ENCODE measurements at places on chromosomes 4 and X.

DNA sequence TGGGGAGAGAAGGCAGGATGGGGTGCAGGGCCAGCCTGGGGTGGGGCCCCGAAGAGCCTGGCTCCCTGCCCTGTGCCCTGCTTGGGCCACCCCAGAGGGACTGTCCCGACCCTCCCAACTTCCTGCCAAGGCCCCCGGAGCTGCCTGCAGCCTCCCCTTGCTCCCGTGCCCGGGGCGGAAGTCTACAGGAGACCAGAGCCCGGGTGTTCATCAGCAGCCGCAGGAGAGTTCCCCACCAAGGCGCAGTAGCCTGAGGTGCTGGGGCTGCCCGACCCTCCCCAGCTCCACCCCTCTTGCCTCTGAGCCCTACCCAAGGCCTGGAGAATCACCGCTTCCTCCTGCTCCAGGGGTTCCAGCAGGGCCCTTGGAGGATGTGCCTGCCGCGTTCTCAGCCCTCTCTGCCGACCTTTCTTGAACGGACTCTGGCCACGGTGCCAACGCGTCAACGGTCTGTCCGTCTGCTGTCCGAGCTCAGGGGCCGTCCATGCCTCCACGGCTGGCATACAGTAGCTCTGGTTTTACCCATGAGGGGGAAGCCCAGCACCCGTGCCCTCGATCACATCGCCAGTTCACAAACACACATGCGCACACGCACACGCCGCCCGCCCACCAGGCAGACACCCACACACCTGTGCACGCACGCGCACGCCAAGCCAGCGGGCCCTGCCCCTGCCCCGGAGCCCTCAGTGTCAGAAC, 36.0 kb upstream of the SPON2 start:
- DNase-seq: peak; percentile 19

DNA sequence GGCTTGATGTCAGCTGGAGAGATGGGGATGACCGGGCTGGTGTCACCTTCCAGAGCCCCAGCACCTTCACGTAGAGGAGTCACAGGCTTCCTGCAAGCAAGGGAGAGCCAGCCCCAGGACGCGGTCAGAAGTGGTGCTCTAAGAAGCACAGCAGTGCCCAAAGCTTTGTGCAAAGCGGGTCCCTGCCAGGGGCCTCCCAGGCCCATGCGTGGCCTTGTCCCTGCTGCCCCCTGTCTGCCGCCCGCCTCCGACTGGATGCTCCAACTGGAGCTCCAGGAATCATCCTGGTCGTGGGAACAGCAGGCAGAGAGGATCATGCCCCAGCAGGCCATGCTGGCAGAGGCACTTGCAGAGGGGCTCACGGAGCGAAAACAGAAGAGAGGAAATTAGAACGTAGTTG, 40.1 kb upstream of the LRPAP1 start:
- DNase-seq: no peak

- DNase-seq: no peak
Observed at GRCh38 chrX:21955403-21956189, 15.1 kb downstream of the SMS start.

- no peak for DNase-seq
Observed at GRCh38 chr4:31474221-31474620, 754.1 kb downstream of the PCDH7 start.

DNA sequence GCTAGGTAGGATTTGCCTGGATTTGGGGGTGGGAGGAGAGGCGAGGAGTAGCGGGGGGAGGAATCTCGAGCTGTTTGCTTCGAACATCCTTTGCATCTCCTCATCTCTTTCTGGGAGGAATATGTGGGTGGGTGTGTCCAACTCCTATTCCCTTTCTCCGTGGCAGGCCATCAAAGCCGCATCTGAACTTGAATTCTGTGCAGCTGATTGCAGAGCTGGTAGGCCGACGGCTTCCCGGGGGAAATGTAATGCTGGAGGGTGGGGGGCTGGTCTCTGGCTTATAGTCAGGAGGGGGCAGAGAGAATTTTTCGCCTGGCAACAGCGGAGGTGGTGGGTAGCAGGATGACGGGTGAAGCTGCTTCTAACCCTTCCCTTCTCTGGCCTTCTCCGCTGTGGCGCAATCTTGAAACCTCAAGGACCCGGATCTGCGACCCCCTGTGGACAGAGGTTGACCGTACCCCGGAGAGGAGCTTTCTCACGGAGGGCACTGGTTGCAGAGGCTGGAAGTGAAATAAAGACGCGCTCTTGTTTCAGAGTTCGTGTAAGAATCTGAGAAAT, 628 bp downstream of the ZCCHC12 start:
- DNase-seq: no peak

DNA sequence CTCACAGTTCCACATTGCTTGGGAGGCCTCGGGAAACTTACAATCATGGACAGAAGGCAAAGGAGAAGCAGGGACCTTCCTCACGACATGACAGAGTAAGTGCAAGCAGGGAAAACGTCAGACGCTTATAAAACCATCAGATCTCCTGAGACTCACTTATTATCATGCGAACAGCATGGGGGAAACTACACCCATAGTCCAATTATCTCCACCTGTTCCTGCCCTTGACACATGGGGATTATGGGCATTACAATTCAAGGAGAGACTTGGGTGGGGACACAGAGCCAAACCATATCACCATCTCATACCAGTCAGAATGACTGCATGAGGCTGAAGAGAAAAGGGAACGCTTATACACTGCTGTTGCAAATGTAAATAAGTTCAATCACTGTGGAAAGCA, 1066.9 kb upstream of the PCDH7 start:
- DNase-seq: no peak

DNA sequence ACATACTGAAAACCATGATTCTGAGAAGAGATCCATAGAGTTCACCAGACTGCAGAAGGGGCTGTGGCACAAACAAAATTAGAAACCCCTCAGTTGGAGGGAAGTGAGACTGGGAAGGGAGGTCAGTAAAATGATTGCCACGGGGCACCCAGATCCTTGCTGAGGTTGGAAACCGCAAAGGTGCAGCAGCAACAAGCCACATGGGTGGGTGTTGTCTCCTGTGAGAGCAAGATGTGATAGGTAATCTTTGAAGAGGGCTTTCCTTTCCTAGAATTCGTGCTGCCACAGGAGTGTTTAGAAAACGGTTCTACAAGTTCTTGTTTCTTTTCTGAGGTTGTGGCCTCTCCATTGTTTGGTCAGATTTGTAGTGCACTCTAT, 85.5 kb downstream of the NFKB1 start:
- no peak for DNase-seq

- no peak for DNase-seq
Observed at GRCh38 chr4:8904666-8905065, 33.0 kb upstream of the HMX1 start.

DNA sequence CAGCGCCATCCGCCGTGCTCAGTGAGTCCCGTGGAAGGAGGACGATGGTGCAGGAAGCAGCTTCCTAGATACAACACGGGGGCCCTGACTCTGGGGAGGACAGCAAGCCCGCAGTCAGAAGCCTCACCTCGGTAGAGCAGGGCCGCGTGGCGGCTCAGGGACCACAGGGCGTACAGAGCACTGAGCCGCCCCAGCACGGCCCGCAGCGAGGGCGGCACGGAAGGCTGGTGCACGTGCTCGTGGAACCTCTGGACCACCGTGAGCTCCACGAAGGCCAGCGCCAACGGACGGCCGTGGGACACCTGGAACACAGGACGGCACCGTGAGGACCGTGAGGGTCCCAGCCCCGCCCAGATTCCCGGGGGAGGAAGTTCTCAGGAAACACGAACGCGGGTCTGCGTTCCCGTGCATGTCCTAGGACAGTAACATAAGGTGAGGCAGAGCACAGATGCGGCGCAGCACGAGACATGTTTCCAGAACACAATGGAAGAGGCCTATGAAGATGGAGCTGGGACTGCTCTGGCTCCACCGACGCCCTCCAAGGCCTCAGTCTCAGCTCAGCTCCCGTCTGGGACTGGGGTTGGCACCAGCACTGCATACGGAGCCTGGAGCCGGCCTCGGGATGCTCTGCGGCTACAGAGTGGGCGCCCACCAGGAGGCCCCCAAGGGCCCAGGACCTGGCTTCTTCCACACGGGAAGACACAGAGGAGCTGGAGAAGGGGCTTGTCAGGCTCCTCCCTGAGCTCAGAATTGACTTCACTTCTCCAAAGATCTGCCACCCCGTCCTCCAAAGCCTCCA, 65.5 kb downstream of the ACOX3 start:
- no peak for DNase-seq

GRCh38 chrX:10622197-10622596, 1.8 kb upstream of the MID1 start:
- no peak for DNase-seq

DNA sequence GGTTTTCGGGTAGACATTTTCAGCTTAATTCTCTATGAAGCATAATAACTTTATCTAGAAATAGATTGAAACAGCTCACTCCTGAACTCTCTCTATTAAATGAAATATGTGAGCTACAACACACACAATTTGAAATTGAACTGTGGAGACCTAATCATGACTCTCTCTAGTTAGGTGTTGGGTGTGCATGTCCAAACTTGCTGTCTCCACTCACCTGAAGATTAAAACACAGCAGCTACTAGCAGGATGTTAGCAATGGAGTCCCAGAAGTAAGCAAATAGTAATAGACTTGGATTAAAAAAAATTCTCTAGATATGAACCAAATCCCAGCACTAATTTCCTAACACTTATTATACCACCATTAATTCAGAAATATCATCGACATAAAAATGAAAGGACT, 173.1 kb downstream of the FSTL5 start:
- no peak for DNase-seq

DNA sequence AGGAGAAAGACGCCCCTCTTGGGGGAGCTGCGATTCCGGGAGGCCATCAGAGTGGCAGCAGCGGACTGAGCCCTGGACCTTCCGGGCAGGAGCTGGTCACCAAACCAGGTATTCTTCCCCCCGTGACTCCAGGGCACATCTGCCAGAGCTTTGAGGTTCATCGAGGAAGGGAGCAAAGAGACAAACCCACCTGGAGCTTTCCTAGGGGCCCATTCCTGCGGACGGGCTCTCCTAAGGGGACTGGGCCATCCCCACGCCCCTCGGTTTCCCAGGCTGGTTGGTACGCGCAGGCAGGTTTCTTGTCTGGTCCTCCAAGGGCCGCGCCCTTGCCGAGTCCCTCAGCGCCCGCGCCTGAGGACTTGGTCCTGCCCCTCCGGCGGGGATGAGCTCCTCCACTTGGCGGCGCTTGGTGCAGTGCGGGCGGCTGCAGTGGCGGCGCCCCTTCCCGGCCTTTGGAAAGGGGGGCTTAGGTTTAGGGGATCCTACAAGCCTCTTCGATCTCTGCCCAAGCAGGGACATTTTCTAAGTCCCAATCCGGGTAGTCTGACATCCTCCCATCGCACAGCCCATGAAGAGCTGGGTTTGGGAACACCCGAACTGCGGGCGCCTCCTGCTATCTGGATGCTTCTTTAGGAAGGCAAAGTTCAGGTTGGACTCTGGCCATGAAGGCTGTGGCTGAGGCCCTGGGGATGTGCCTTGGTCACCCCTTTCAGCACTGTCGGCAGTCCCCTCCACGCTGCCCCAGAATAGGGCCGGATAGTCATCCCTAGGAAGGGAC, 538 bp downstream of the STBD1 start:
- peak; percentile 80 for DNase-seq

- no peak for DNase-seq
Observed at GRCh38 chrX:70437921-70438665, 6.5 kb upstream of the DLG3 start.

- DNase-seq: no peak
Observed at GRCh38 chrX:129875669-129876068, 30.3 kb upstream of the UTP14A start.

DNA sequence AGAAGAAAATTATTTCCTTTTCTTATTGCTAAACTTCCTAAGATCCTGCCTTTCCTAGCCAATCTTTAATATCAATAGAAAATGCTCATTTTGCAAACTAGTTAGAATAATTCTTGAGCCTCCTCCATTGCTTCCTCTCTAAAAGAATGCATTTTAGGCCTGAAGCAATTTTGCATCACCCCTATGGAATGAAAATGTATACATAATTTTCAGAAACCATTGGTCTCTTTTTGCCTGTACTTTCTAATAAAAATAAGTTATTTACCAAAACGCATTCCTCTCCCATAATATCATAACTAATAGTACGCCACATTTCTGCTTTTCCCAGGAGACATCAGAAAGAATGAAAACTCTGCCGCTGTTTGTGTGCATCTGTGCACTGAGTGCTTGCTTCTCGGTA, 1.7 kb downstream of the MUC7 start:
- no peak for DNase-seq

GRCh38 chr4:122617597-122618593, 3.0 kb downstream of the IL21 start:
- no peak for DNase-seq

GRCh38 chr4:122604146-122604545, 16.7 kb downstream of the IL21 start:
- DNase-seq: no peak

GRCh38 chr4:109574443-109574850, 14.4 kb downstream of the MCUB start:
- DNase-seq: no peak

GRCh38 chr4:6393544-6394475, 78.6 kb downstream of the PPP2R2C start:
- DNase-seq: no peak

DNA sequence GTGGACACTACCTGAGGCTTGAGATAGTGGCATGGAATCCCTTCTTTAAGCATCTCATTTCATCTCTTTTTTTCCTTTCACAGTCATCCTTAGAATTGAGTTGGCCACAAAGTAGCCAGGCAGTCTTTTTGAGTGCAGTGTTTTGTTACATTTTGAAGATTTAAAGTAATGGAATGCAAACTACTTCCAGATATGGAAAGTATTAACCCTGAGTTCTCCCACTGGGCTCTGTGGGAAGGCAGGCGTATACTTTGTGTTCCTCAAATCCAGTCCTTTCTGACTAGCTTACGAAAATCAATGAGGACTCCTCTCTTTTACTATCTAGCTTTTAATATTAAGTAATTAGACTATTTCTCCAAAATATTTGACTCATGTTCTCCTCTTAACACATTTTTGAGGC, 29.9 kb downstream of the PCDH10 start:
- DNase-seq: no peak

Measured in tibial artery (tissue), 4 donors.